ENCODE measurements at places on chromosomes 2 and 18.
A peak's percentile ranks its signal among the peaks of the same experiment; 100 is the strongest.

DNA sequence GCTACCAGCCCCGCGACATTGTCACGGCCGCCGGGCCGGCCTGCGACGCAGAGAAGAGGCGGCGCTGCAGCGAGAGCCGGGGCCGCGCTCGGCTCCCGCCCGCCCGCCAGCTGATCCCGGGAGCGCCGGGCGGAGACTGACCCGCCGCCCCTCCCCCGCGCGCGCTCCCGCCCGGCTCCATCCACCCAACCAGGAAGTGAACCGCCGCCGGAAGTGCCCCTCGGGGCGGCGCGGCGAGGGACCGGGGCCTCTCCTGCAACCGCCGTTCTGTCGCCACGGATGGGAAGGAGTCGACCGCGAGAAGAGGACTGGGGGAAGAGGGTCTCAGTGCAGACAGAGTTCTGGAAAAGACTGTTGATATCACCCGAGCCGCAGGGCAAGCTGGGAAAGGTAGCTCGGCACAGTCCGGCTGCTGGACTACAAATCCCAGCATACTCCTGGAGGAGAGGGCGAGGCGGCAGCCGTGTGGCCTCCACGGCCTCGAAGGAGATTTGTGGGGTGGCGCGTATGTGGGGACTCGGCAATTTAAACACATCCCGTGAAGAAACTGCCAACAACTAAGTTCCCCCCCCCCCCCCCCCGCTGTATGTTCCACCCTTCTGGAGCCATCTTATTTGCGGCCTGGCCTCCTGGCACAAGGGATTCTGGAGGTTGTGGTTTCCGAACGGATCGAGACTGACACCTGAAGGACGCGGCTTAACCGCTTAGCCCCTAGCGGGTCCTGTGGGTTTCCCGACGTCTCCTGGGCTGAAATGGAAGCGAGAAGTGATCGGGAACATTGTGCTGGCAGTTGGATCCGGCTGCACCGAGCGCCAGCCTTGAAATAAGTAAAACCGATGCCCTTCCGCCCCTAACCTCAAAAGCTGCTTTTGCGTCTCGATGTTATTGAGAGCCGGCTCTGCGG, at the start of gene AAK1:
Gene AAK1, minus strand, starts transcription at position 138 of the 904 bp plus-strand sequence. CDS start 699 bp downstream, outside the sequence.
- DNase-seq = peak; percentile 90

- peak; percentile 93 for DNase-seq
These were observed 43.4 kb upstream of the KYNU start for GRCh38 chr2:142834021-142834420.

- no peak for DNase-seq
These were observed 8.1 kb downstream of the MRPS5 start for GRCh38 chr2:95113464-95113863.

GRCh38 chr2:16666449-16666801, 791 bp upstream of the CYRIA start:
- DNase-seq = peak; percentile 29

DNA sequence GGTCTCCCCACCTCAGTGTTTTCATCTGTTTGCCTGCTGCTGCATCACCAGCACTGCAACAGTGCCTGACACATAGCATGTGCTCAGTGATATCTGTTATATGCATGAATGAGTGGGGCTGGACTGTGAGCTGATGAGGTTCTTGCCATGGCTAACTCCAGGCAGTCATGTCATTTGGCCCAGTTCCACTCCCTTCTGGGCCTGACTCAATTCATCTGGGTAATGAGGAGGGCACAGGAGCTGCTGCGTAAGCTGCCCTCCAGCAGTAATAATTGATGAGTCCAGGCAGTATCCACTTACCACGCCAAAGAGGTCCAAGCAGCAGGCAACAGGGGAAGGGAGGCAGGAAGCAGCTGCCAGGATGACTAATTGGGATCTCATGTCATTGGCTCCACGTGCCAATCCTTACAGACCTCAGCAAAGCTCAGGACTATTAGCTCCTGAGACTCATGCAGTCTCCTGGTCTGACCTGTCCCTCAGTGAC, 34.1 kb upstream of the MAT2A start:
- peak; percentile 59 for DNase-seq

- DNase-seq = no peak
These were observed 27.8 kb upstream of the MBOAT2 start for GRCh38 chr2:9031246-9031645.

DNA sequence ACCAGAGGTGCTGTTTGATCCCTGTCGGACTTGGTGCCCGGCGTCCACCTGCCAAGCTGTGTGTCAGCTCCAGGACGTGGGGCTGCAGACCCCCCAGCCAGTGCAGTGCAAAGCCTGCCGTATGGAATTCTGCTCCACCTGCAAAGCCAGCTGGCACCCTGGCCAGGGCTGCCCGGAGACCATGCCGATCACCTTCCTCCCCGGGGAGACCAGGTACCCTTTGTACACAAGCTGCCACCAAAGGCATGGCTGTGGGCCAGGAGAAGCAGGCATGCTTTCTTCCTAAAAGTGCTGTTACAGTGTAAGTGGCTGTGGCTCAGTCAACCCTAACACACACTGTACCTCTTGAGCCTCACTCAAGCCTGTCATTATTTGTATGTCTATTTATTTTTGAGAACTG, 103.3 kb downstream of the RNF144A start:
- DNase-seq = no peak

GRCh38 chr2:11716689-11717321, 29.6 kb upstream of the LPIN1 start:
- peak; percentile 38 for DNase-seq

- no peak for DNase-seq
These were observed 12.2 kb upstream of the GMPPA start for GRCh38 chr2:219486380-219486959.

DNA sequence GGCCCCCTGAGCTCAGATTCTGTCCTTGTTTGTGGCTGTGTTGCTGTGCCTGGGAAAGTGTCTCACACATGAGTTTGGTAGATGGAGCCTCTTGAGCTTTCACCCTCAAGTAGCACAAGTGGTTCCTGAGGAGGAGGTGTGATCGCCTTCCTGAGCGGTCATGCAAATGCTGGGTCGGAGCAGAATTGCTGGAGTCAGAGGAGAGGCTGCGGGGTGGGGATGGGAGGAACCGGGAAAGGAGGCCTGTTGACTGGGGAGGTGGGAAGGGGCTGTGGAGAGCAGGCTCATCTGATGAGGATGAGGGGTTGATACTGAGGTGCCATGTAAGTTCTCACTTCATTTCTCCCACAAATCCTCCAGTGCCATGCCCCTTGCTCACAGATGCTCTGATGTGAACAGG, 48.4 kb upstream of the ATG16L1 start:
- no peak for DNase-seq

GRCh38 chr18:78144669-78145068, 834.9 kb upstream of the SALL3 start:
- DNase-seq = no peak
